ENCODE measurements at places on chromosomes 12 and 14.

DNA sequence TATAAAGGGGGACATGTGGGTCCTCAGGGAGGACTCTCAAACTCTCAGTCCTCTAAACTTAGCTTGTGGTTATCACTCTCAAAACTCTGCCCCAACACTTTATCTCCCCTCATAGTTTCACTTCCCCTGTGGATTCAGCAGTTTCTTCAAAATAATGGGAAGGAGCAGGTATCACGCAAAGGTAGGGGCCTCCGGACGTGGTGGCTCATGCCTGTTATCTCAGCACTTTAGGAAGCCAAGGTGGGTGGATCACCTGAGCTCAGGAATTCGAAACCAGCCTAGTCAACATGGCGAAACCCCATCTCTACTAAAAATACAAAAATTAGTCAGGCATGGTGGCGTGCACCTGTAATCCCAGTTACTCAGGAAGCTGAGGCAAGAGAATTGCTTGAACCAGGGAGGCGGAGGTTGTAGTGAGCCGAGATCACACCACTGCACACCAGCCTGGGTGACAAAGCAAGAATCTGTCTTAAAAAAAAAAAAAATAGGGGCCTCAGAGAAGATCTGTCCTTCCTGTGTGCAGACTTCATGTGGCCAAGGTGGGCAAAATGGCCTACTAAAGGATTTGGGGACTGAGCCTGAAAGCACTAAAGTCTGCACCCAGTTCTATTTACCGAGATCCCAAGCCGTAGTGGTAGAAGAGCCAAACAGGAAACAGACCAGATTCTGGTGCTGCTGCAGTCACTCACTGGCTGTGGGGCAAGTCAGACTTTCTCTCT, 6.4 kb downstream of the ITGB7 start:
- DNase-seq: peak; percentile 40

DNA sequence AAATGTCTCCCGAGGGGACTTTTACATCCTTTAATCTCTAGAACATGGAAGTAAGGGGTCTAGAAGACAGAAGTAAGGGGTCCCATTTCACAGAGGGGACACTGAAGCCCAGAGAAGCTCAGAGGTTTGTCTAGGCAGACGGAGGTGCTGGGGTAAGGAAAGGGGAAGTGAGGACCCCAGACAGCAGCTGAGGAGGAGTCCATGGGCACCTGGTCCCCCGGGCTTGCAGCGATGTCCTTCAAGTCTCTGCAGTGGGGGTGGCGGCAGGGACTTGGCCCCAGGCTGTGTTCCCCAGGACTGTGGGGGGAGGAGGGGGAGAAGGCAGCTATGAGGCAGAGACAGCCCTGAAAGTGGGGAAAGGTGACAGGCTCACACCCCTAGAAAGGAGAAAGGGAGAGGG, 30.7 kb downstream of the DTX1 start:
- DNase-seq: no peak

- no peak for DNase-seq
Observed at GRCh38 chr14:29804481-29805266, 123.0 kb downstream of the PRKD1 start.

DNA sequence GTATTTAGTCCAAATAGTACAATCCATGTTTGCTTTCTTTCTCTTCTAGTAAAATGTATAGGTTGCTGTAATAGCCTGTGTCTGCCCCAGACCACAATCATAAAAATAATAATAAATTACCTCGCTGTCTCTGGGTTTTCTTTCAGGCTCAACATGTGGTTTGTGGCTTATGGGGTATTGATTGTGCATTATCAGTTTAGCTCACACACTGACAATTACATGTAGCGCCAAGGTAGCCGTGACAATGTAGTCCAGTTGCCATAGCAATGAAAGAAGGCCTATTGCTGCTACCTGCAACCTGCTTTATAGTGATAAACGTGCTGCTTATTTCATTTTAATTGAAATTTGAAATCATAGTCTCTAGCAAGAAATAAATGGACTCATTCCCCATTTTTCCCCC, 1009.8 kb downstream of the NRXN3 start:
- DNase-seq: no peak

DNA sequence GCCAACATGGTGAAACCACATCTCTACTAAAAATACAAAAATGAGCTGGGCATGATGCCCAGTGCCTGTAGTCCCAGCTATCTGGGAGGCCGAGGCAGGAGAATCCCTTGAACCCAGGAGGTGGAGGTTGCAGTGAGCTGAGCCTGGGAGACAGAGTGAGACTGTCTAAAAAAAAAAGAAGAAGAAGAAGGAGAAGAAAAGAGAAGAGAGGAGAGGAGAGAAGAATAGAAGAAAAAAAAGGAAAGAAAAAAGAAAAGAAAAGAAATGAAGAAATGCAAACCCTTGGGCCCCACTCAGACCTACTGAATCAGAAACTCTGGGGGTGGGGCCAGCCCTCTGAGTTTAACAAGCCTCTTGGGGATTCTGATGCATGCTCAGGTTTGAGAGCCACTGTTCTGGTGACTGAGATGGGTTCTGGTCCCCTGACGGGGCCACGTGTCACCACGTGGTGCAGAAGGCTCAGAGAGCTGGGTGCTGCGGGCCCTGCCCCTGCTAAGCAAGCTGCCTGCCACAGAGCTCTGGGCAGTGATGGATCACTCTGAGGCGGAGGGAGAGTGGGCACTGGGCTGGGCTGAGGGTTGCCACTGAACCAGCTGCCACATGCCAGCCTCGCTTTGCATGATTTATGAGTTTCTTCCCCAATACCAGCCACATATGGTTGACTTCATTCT, 37.5 kb downstream of the ERH start:
- no peak for DNase-seq

DNA sequence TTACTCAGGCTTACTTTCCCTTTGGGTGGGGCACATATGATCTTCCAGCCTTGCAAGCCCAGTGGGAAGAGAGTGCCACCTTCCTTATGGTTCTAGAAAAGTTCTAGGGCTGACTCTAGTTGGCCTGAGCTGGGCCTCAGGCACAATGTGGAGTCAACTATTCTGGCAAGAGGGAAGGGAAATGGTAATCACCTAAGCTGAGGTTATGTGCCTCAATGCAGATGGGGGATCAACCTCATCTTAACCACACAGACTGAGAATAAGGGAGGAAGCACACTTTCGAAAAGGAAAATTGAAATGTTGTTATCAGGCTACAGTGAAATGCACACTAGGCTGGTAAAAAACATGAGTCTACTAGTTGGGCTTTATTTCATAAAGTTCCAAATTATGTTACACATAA, 77.5 kb upstream of the RMST start:
- DNase-seq: no peak

- no peak for DNase-seq
Observed at GRCh38 chr12:92552412-92553108, 150.2 kb upstream of the PLEKHG7 start.

GRCh38 chr12:95522692-95523091, 28.6 kb downstream of the USP44 start:
- no peak for DNase-seq

GRCh38 chr12:52916216-52916615, 11.3 kb upstream of the KRT8 start:
- DNase-seq: no peak

DNA sequence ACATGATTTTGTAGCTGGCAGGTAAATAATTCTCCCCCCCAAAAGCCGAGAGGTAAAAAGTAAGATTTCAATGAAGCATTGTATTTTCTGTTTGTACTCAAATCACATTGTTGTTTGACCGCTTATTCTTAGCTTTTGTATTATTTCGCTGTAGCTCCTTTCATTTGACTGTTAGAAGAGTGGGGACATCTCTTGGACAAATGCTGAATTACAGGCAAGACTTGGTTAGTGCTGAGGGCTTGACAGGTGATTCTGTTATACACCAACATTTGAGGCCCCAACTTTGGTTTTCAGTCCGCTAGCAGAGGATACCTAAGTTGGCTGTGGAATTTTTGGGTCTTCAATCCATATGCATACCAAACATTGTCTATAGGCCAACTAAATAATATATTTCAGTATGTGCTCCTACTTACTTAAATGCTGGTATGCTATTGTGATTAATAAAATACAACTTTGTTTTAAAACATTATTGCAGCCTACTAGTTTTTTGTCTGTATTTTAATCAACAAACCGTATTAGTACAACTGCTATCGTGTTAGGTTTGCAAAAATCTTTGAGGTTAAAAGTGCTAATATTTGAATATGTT, 102.2 kb downstream of the ERC1 start:
- no peak for DNase-seq

- no peak for DNase-seq
Observed at GRCh38 chr12:26867080-26867479, 34.1 kb upstream of the ITPR2 start.

GRCh38 chr12:24864796-24865125, 84.1 kb downstream of the BCAT1 start:
- no peak for DNase-seq

DNA sequence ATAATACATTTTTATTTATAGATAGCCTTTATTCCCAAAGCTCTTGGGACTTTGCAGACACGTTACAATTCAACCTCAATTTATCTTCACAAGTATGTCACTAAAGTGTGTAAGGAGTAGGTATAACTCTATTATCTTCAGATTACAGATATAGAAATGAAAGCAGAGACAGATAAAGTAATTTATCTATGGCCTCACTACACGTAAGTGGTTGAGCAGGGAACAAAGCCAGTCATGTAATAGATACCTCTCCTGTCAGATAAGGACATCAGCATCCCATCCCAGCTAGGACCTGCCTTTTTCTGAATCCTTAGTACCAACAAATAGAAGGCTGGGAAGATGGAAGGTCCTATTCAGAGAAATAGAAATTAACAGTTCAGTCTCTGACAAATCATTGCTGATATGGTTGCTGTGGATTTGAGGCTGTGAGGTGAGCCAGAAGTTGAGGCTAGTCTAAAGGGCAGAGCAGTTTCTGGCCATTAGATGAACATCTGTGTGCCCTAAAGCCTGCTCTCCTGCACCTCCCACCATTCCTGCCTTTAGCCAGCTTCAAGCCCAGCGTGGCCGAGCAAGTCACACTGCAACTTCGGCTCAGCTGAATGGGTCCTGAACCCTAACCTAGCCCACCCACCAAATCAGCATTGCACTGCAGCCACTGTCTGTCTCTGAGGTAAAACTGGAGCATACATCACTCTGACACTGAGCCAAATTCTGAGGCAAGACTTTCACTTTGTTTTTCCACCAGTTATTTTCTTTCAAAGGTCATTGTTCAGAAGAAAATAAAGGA, 71.1 kb upstream of the PLEKHA5 start:
- DNase-seq: no peak

GRCh38 chr12:5549011-5549410, 117.1 kb downstream of the NTF3 start:
- DNase-seq: no peak

DNA sequence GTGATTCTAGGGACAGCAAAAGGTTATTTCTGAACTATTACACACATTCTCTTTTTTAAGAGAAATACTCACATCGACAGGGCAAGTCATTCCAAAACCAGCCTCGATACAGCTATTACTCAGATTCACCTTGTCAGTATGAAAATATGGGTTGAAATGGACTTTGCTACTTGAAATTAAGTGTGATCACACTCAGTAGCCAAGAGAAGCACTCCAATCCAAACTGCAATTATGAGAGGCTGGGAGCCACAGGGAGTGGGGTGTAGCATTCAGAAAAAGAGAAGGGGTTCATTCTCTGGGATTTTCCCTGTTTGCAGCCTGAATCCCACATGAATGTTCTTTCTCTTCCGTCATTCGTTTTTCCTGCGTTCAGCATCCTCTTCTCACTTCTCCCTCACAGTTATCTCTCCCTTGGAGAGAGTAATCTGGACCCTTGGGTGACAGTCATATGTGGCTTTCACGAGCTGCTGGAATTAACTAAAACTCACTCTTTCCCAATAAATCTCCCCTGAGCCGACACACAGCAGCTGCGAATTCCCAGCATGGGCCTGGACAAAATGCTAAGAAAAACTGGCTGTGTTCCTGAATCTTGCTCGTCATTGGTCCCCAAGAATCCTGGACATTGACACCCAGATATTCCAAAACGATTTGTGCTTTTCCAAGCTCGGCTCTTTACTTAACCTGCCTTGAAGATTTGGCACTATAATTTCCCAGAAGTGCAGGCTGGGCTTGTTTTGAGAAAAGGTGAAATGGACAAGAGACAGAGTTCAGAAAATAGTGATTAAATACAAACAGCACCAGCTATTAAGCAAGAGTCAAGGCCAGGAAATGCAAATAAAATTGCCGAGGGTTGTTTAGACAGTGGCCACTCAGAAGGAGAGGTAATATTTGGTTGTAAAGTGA, 199.5 kb upstream of the PLEKHG7 start:
- DNase-seq: no peak

GRCh38 chr12:92400006-92400405, 254.4 kb upstream of the BTG1 start:
- DNase-seq: no peak

- no peak for DNase-seq
Observed at GRCh38 chr14:60485598-60486251, at the start of gene C14orf39. TSS of gene C14orf39 (minus strand) at chr14:60486063. CDS start at chr14:60485078, 985 bp downstream.

DNA sequence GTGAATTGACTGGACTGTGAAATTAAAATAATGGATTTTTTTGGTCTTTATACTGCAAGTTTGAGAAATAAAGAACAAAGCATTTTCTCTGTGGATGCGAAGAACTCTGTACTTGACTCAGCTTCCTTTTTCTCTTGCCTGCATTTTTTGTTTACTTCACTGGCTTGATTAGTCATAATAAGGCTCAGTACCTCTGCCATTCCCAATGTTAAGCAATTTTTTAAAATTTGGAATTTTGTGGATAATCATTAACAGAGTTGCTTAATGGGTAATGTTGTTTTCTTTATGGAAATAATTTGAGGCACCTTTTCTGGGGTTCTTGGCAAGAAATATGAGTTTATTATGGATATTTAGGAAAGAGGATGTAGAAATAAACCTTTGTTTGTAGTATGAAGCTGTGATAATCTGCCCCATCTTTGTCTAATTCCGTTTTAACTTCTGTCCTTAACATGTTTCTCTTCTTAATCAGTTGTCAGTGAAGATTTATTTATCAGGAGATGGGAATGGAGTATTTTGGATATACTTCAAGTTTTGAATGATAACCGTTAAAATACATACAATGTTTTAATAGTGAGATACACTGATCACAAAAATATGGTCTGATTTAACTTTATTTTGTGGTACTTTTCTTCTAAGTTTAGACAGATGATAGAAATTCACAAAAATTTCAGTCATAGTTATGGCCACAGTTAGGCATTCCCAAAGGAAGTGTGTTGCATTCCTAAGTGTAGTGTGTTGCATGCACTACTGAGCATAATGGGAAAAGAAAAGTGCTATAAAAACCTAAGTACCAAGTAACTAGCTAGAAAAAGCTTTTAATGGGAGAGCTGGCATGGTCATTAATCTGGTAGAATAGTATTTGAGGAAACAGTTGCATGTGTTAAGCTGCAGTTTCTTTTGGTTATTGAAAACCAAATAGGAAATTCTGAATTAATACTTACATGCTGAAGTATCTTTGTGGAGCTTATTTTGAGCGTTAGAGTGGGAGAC, 27.7 kb downstream of the WNK1 start:
- DNase-seq: no peak

GRCh38 chr14:64000749-64001148, 147.9 kb downstream of the SYNE2 start:
- DNase-seq: no peak

- DNase-seq: no peak
Observed at GRCh38 chr12:22609501-22609900, 15.5 kb upstream of the ETNK1 start.

Data from activated naive CD8-positive, alpha-beta T cell treated with anti-CD3 and anti-CD28 coated beads, Interleukin-2, amount 10 ng/mL, durations not matched to agents 7 days and 5 days (primary cell).